Natural killer cell treated with Interleukin-12 subunit alpha and Interleukin-12 subunit beta and Interleukin-15 and Interleukin-18, amount 100 ng/mL, for 72 hours (primary cell): ENCODE measurements at places on chromosomes 16 and 17. TPM values are rescaled to one million over a fixed set of nuclear protein-coding genes. Genes with fewer than 3 reads are reported as not detected.

Gene TMEM238L
- not detected for total RNA-seq

Gene MPP2
- 0.47 TPM for total RNA-seq

Gene CCL16
- not detected for total RNA-seq

Gene ERN2
- not detected for total RNA-seq

Gene SNX11
- total RNA-seq = 82.2 TPM

Gene CMC2
- total RNA-seq = 85.4 TPM

Gene REXO5
- total RNA-seq = 15.8 TPM

Gene LGALS9B
- total RNA-seq = not detected

Gene COX6A2
- total RNA-seq = not detected

Gene C16orf46
- 0.52 TPM for total RNA-seq

Gene MT1H
- total RNA-seq = not detected

Gene SLC13A5
- total RNA-seq = not detected

Gene MYH8
- total RNA-seq = not detected

Gene COQ9
- total RNA-seq = 34.2 TPM

Gene OTOA
- total RNA-seq = 0.25 TPM

Gene ALOX15
- not detected for total RNA-seq

Gene SMARCD2
- total RNA-seq = 136 TPM

Gene C16orf96
- total RNA-seq = not detected

Gene NTHL1
- total RNA-seq = 40.9 TPM

Gene MGAT5B
- not detected for total RNA-seq

Gene TBC1D3K
- total RNA-seq = not detected

Gene FTO
- total RNA-seq = 57.4 TPM

Gene RDM1
- 3.5 TPM for total RNA-seq

Gene TM4SF5
- not detected for total RNA-seq

Gene C16orf82
- not detected for total RNA-seq

Gene ODAD4
- total RNA-seq = 0.12 TPM

Gene SAP30BP
- total RNA-seq = 129 TPM

Gene TNFRSF17
- not detected for total RNA-seq

Gene HBQ1
- total RNA-seq = not detected

Gene HSF5
- 1.7 TPM for total RNA-seq
